ENCODE measurements at places on chromosomes 5 and 9. TPM values are rescaled to one million over a fixed set of nuclear protein-coding genes. Genes with fewer than 3 reads are reported as not detected.

The ZNF883 gene
- 6.8 TPM for total RNA-seq

The MYMK gene
- total RNA-seq = not detected

The F2RL2 gene
- 0.17 TPM for total RNA-seq

The EQTN gene
- not detected for total RNA-seq

The MAML1 gene
- total RNA-seq = 14.5 TPM

Data from renal cortical epithelial cell (primary cell).